Activated naive CD8-positive, alpha-beta T cell treated with anti-CD3 and anti-CD28 coated beads, Interleukin-2, amount 50 U/mL, for 24 hours (primary cell): ENCODE measurements at places on chromosomes 1 and 21.

DNA sequence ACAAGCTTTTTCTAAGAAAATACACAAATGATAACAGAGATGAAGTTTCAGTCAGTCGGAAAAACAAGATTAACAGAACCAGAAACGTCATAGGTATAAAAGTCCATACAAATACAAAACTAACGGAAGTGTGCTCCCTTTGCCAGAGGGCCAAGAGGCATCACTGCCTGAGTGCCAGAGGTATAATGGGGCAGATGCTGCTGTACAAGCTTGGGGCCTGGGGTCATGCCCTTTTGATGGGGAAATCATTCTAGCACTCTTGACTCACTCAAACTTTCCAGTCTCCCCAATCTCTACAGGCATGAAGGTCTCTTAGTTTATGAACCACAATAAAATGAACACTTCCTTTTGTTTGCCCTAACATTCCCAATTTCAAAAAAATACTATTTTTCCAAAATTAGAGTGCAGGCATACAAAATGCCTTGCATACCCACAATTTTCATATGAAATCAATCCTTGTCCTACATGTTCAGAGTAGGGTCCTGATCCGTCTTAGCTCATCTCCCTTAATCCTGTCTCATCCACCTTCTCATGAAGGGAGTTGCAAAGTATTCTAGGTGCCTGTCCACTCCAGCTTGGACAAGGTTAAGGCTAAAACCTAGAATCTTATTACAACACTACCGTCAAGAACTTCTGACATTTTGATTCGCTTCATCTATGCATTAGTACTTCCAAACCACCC, 1.5 kb downstream of the RPL22 start:
- peak; percentile 35 for DNase-seq

DNA sequence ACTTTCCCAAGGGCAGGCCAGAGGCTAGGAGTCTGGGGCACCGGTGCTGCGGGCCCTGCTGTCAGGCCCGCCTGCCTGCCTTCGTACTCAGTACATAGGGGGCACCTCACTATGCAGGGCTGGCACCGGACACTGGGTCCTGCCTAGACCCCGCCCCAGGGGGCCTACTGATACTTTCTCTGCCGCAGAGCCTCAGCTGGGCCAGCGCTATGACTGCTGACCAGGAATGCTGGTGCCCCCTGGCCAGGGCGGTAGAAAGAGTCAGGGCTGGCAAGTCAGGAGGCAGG, 128.7 kb upstream of the VAMP3 start:
- no peak for DNase-seq

DNA sequence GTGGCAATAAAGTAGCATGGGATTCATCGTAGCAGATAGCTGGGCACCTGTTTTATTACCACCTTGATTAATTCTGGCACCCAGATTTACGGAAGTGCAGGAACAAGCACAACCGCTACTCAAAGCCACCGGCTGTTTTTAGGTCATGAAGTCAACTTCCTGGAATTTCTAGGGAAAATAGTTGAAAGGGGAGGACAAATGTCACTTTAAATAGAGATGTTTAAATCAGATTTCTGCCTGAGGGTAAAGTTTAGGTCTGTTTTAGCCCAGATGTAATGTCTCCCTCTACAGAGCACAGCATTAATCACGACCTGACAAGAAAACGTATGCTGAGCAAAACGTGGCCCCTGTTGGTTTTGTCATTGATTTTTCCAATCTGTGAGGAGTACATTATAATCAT, 8.0 kb downstream of the ADGRL2 start:
- DNase-seq, result no peak

- no peak for DNase-seq
These were observed 22.9 kb downstream of the OVGP1 start for GRCh38 chr1:111404588-111404987.

GRCh38 chr1:223258751-223259198, 105.2 kb downstream of the SUSD4 start:
- no peak for DNase-seq

- DNase-seq, result no peak
These were observed 21.8 kb downstream of the UQCRHL start for GRCh38 chr1:15785683-15786082.

DNA sequence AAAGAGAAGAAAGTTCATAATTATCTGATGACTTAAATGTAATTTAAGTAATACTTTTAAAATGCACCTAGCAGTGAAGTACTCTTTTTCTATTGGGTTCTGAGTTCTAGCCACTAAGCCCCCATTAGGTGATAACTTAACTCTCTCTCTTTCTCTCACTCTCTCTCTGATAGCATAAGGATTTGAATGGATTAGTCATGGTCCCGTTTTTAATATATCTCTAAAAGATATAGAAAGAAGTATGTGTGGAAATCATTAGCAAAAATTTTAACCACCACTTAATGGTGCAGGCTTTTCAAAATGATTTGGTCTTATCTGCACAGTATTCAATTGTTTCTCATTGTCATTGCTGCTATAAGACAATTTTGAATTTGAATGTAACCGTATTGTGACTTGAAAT, 78.2 kb downstream of the RWDD3 start:
- DNase-seq, result no peak

DNA sequence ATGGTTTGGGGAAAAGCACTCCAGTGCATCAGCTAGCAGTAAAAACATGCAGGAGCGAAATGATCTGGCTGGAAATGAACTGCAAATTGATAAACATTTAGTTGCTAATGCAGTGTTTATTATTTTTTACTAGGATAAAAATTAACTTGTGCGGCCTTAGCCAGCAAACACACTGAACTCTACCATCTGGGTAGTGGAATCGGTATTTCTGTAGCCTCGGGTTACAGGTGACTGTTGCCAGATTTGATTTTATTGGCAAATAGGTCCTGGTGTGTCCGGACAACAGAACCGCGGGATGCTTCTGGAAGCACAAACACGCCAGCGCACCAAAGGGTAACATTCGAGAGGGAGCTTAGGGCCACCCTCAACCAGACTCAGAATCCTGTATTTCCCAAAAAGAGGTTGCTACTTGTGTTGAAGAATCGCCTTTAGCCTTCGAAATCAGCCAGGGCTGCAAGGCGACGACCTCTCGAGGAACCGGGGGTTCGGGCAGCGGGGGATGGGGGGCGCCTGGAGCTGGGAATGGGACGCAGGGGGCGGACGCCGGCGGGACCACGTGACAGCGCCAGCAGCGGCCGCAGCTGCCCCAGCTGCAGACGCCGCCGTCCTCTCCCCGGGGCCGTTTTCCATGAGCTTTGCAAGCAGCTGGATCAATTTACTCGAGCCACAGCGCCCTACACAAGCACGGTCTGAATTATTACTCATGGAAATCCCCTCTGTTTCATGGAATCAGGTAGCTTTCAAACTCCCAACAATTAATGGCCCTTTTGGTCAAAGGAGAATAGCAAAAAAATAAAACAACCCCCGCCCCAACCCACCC, 158.8 kb downstream of the TOMM20 start:
- no peak for DNase-seq

DNA sequence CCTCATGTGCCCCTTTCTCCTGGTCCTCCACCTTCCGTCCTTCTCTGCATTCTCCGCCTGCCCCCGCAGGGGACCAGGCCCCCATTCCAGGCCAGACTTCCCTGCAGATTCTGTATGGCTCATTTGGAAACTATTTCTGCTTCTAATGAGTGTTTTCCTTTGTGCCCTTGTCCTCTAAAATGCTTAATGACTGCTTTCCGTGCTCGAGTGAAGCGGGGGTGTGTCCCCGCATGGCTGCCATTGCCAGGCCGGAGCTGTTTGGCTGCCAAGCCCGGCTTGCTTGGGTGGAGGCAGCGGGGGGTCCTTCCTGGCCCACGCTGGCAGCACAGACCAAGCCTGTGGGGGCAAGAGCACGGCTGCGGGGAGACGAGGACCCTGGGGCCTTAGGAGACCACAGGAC, 299.3 kb upstream of the VAMP3 start:
- no peak for DNase-seq

GRCh38 chr1:71414179-71414578, 333.3 kb upstream of the ZRANB2 start:
- DNase-seq, result no peak

GRCh38 chr1:180415985-180416633, 86.3 kb downstream of the ACBD6 start:
- DNase-seq, result no peak

DNA sequence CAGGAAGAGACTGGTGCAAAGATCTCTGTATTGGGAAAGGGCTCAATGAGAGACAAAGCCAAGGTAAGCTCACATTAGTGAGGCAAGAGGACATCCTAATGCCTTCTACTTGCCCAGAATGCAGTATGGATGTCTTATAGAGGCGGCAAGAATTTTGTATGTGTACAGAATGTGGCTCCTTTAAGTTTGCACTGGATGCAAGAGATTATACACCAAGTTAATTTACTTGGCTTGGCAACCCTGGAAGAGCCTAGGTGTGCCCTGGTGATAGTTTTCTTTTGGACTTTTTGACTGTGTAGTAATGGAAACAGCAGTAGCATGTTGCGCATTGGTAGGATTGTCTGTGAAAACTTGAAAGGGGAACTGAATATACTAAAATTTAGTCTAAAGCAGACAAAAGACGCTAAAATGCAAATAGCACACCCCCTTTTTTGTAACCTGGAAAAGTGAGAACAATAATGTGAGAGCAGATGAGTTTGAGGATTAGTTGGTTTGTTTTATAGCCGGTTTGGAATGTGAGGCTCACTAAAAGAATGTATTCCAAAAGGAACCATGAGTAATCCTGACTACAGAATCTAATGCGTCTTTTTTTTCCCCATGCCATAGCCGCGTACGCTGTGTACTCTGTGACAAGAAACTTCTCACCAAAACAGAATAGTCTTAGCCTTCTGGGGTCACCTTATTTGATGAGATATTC, 18.1 kb downstream of the KHDRBS1 start:
- no peak for DNase-seq

GRCh38 chr21:35359076-35359475, 310.0 kb upstream of the RUNX1 start:
- DNase-seq, result no peak
